MCF 10A (cell line): ENCODE measurements at places on chromosomes 1 and 21. TPM values are rescaled to one million over a fixed set of nuclear protein-coding genes. Genes with fewer than 3 reads are reported as not detected.

GRCh38 chr21:37474342-37474741, 107.8 kb downstream of the DYRK1A start:
- no peak overlapping the region for H3K27ac ChIP-seq
- H3K4me1 ChIP-seq: peaks cover 12% of the 10 kb centered on the region
- H3K27me3 ChIP-seq: no peaks in the 10 kb centered on the region

DNA sequence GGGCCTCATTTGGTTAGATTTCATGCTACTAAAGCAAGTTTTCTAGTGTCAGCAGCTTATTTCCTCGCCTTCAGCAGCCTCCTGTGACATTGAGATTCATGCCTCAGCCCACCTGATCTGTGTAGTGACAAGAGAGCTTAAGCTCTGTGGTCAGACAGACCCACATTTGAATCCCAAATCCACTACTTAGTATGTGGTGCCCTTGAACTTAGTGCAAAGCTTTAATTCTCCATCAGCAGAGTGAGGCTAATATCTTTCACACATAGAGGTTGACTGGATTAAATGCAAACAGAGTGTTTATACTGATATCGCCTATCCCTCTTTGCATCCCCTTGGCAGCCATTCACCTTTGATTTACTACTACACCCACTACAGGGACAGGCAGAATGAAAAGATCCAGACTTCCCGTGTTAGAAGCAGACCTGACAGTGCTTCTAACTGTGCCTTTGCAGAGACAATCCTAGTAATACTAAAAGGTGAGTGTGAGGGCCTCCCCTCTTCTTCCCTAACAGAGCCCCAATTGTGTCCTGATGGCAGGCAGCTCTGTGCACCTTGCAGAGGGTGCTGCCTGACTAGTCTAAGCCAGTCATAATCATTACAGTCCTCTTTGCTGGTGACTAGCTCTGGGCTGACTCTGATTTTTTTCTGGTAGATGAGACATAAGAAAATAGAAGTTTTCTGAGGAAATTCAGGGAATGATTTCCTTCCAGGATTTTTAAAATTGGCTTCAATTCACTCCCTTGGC, 264.0 kb downstream of the CTH start:
- DNase-seq: no peak
- no peak overlapping the region for H3K27ac ChIP-seq
- peaks cover 70% of the 10 kb centered on the region for H3K27me3 ChIP-seq
- H3K36me3 ChIP-seq: no peaks in the 10 kb centered on the region
- no peaks in the 10 kb centered on the region for H3K4me1 ChIP-seq

- H3K4me1 ChIP-seq: no peaks in the 10 kb centered on the region
- H3K27me3 ChIP-seq: no peaks in the 10 kb centered on the region
Observed at GRCh38 chr1:26155370-26156284, 3.3 kb upstream of the FAM110D start.

- no peak overlapping the region for H3K4me3 ChIP-seq
- H3K36me3 ChIP-seq: peaks cover 52% of the 10 kb centered on the region
- DNase-seq: no peak
- H3K27ac ChIP-seq: peak overlapping the region; percentile 59
Observed at GRCh38 chr1:52532731-52533327, 20.1 kb downstream of the TUT4 start.

DNA sequence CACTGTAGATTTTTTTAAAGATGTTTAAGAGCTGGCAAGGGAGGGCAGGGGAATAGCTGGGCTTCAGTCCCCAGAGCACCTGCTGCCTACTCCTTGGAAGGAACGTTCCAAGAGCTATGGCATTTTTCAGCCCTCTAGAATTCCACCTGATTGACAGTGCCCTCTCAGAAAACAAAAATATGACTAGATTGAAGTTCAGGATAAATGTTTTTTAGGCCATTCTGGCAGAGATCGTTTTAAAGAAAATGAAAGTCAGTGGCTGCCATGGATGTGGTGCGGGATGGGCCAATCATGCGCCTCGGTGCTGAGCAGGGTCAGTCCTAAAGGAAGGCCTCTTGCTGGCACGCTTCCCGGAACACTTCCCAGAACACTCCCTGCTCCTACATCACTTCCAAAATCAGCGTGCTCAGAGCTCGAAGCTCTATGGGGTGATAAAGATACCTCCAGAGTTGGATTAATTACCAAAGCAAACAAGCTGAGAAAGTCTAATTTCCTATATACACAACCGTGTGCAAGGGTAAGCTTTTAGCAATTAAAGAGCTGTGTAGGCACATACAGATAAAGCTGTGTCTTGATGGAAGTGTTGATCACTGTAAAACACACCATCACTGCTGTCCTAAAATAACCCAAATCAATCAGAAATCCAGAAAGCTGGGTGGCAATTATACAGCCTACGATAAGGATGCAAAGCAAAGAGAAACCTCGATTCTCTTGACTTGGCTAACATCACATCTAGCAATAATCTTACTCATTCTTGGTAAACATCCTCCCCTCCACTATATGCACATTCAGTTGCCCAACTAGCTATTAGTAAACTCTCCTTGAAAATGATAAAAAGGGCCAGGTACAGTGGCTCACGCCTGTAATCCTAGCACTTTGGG, 34.6 kb downstream of the TGFBR3 start:
- peak overlapping the region; percentile 47 for H3K4me3 ChIP-seq
- peaks cover 12% of the 10 kb centered on the region for H3K4me1 ChIP-seq
- no peaks in the 10 kb centered on the region for H3K36me3 ChIP-seq
- no peaks in the 10 kb centered on the region for H3K27me3 ChIP-seq

GRCh38 chr1:160258177-160258798, 4.1 kb downstream of the DCAF8 start:
- H3K4me3 ChIP-seq: no peak overlapping the region
- H3K27me3 ChIP-seq: no peaks in the 10 kb centered on the region
- H3K4me1 ChIP-seq: peaks cover 33% of the 10 kb centered on the region
- H3K36me3 ChIP-seq: peaks cover 66% of the 10 kb centered on the region
- no peak overlapping the region for H3K27ac ChIP-seq
- no peak for DNase-seq

DNA sequence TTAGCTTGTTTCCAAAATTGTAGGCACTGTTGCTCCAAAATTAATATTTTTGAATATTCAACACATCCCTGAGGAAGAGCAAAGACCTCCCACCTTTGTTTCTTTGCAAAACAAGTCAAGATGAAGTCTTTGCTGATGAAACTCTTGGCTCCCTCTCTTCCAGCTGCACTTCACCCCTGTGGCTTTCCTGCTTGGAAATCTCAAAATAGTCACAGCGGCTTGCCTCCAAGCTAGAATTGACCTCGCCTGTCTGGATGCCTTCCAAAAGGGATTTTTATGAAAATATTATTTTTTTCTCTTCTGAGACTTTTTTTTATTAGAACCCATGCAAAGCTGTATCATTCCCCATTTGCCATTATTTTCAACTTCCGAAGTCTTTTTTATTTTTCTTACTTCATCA, 71.1 kb upstream of the MROH9 start:
- no peak overlapping the region for H3K4me3 ChIP-seq
- no peak overlapping the region for H3K27ac ChIP-seq
- no peaks in the 10 kb centered on the region for H3K36me3 ChIP-seq
- H3K27me3 ChIP-seq: no peaks in the 10 kb centered on the region
- no peaks in the 10 kb centered on the region for H3K4me1 ChIP-seq
- no peak for DNase-seq

DNA sequence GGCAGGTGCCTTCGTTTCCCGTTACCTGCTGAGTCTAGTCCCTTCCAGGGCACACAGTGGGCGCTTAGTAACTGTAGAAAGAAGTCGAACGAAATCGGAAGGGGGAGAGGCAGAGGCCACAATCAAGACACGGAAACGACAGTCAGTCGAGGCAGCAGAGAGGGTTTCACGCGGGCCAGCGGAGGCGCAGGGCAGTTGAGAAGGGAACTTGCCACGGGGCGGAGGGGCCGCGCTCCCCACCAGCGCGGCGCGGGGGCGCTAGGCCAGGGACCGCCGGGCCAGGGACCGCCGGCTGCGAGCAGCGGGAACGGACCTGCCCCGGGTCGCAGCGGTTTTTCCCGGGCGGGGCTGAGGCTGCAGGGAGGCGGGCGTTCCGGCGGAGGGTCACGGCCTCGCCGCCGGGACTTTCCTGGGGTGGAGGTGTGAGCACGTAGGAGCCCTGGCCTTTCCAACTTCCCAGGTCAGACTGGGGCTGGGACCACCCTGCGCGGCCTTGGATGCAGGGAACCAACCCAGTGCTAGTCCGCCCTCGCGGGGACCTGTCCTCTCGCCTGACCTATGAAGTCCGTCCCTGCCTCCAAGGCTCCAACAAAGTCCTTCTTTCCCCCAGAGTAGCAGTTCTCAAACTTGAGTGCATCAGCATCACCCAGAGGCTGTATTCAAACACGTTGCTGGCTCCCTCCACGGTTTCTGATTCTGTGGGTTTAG, 150.1 kb upstream of the FGGY start:
- no peaks in the 10 kb centered on the region for H3K27me3 ChIP-seq
- H3K4me1 ChIP-seq: peaks cover 37% of the 10 kb centered on the region
- H3K27ac ChIP-seq: no peak overlapping the region
- no peak for DNase-seq
- H3K4me3 ChIP-seq: peak overlapping the region; percentile 55
- H3K36me3 ChIP-seq: no peaks in the 10 kb centered on the region

DNA sequence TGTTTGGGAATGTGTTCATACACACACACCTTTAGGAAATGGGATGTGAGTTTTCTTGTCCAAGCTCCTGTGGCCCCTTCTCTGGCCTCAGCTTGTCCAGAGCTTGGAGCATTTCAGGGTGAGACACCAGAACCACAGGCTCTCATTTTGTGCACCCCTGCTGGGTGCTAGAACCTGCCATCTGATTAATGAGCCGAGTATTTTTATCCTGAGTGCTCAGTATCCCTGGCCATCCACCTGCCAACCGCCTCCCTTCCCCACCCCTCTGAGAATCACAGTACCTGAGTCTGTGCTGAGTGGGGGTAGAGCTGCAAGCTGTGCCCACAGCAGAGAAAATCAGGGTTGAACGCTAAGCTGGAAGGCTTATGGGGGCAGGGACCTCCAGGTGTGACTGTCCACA, 1.4 kb downstream of the CASQ1 start:
- peaks cover 3% of the 10 kb centered on the region for H3K27me3 ChIP-seq
- no peak overlapping the region for H3K4me3 ChIP-seq
- H3K27ac ChIP-seq: no peak overlapping the region
- no peaks in the 10 kb centered on the region for H3K36me3 ChIP-seq
- DNase-seq: no peak

DNA sequence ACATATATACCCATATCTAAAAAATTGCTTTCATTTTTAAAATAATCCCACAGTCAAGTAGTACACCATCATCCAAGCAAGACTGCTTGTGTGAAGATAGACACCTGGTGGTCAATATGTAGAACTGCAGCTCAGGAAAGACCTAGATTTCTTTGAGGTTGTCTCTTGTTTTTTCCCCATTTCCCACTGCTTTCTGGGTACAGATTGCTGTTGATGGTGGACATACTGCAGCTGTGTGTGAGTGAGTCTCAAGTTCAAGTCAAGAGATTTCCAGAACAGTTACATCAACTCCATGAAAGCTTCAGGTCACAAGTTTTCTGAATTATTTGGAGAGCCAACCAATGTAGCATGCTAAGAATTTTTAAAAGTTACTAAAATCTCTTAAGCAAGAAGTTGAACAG, 306.4 kb downstream of the DUSP10 start:
- DNase-seq: peak; percentile 80
- no peaks in the 10 kb centered on the region for H3K36me3 ChIP-seq
- no peak overlapping the region for H3K4me3 ChIP-seq
- peaks cover 26% of the 10 kb centered on the region for H3K4me1 ChIP-seq
- no peak overlapping the region for H3K27ac ChIP-seq
- no peaks in the 10 kb centered on the region for H3K27me3 ChIP-seq

DNA sequence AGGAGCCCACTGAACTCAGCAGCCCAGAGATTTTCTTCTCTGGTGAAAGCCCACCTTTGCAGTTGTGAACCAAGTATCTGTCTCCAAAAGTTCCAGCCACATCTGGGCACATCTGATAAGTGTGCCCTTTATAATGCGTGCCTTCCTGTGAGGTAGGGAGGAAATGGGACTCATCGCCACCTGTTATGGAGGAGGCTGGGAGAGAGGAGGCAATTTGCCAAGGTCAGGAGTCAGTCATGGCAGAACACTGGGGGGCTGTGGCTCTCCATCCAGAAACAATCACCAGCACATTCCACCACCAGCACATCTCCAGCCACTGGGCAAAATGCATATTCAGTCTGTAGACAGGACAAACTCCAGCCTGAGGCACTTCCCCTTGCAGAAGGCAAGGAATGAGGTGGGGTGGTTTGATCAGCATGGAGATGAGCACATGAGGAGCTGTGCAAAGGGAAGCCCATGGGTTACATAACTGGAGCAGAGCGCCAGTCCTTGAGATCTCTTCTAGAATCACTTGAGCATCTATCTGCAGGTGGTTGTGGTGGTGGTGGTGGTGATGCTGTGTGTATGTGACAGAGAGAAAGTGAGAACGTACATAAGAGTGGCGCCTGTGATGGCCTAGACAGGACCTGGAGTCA, 15.0 kb upstream of the LEMD1 start:
- no peak for DNase-seq
- H3K27me3 ChIP-seq: peaks cover 28% of the 10 kb centered on the region
- peaks cover 25% of the 10 kb centered on the region for H3K4me1 ChIP-seq
- H3K27ac ChIP-seq: no peak overlapping the region
- H3K4me3 ChIP-seq: no peak overlapping the region

DNA sequence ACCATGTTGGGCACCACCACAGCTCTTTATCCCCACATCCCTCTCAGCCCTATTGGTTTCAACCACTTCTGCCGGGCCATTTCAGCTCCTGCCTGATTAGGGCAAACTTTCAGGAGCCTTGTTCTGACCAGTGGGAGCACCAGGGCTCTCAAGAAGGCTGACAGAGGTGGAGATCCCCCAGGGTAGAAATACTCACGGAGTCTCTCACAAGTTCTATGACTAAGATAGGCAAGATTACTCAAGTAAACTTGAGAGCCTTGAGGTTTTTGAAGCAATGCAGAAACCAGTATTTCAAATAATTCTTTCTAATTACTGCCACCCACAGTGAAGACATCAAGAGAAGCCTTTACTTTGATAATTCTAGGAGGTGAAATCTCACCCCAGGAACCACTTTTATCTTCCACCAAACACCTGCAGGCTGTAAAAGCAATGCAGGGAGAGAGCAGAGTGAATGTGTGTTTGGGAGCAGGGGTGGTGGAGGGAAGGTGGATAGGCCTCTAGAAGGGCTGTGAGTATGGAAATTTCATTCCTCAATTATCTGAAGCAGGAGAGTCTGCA, 6.6 kb upstream of the PTCH2 start:
- no peak overlapping the region for H3K27ac ChIP-seq
- no peaks in the 10 kb centered on the region for H3K27me3 ChIP-seq
- H3K4me1 ChIP-seq: no peaks in the 10 kb centered on the region
- H3K36me3 ChIP-seq: peaks cover 18% of the 10 kb centered on the region
- DNase-seq: no peak

GRCh38 chr1:147652306-147652705, 18.0 kb downstream of the ACP6 start:
- DNase-seq: no peak
- peaks cover 74% of the 10 kb centered on the region for H3K36me3 ChIP-seq
- H3K27ac ChIP-seq: no peak overlapping the region
- no peaks in the 10 kb centered on the region for H3K27me3 ChIP-seq

The OR2W3 gene
- total RNA-seq: not detected in 2 replicates

The TOE1 gene
- total RNA-seq: 11.1 and 13.3 TPM in 2 replicates

The C1orf74 gene
- 6.8 and 7.1 TPM in 2 replicates for total RNA-seq

The CFAP45 gene
- total RNA-seq: 0.32 and 0.40 TPM in 2 replicates

The SYNC gene
- total RNA-seq: 1.1 and 1.9 TPM in 2 replicates
